ENCODE measurements at places on chromosomes 1 and 21.

DNA sequence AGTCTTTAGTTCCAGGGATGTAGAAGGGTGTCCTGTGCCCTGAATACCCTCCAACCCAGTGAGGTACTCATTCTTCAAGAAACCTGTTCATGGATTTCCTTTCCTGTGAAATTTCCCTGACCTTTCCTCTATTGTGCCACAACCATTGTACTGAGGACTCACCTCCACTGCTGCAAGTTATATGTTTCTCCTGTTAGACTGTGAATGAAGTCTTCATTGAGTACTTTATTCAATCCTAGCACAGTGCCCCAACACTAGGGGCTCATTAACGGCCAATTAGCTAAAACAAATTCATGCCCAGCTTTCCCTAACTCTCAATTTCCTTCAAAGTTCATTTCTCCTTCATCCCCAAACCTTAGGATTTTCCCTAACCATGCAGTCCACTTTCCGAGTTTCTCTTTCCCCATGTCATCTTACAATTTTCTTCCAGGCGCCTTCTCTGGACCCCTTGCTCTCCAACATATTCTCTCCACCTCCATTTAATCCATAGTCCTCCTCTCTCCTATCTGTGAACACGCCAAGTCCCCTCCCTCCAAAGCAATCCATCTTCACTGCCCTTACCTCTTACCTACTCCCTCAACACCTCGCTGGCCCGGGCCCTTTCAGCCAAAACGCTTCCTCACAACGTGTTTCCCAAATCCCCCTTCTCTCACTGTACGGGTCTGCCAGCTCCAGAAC is 1.3 kb downstream of the TRIM33 start:
- DNase-seq = no peak

- DNase-seq = no peak
Measured at GRCh38 chr1:156393095-156393494, 24.1 kb downstream of the RHBG start.

- DNase-seq = no peak
Measured at GRCh38 chr21:40049031-40049930, 182.0 kb downstream of the PCP4 start.

GRCh38 chr1:218718206-218718605 is 373.1 kb downstream of the TGFB2 start:
- no peak for DNase-seq

DNA sequence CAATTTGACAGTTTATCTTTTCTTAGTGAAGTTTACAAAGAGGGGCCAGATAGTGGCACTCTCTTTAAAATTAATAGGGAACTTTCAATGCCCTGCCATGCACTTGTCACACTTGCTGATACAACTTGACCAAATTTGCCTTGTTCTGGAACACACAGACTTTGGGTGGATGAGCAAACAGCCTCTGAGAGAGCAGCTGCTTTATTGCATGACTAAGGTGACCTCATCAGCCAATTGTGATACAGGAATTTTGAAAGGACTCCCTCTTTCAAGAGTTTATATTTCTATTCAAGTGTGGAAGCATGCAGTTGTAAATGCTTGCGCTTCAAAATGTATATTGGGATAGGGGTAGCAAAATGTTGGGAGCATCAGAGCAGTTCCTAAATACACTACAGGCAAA is 2.1 kb upstream of the RGS1 start:
- DNase-seq = no peak

GRCh38 chr1:236677641-236678235 is 8.6 kb upstream of the ACTN2 start:
- no peak for DNase-seq

DNA sequence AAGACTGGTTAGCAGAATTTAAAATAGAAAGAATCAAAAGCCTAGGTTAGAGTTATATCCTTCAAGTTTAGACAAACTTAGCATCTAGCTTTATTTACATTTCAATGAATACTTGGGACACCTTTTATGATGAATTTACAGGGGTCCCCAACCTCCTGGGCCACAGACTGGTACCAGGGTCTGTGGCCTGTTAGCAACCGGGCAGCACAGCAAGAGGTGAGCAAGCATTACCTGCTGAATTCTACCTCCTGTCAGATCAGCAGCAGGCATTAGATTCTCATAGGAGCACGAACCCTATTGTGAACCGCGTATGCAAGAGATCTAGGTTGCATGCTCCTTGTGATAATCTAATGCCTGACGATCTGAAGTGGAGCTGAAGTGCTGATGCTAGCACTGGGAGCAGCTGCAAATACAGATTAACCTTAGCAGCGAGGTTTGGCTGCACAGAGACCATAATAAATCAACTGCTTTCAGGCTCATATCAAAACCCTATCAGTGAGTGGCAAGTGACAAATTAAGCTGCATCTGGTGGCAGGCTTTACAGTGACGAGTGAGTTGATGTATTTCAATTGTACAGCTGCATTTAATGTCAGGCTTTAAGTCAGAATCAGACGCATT is 82.0 kb downstream of the UCHL5 start:
- no peak for DNase-seq

GRCh38 chr1:224744521-224744920 is 128.4 kb downstream of the CNIH3 start:
- no peak for DNase-seq

GRCh38 chr1:23210963-23211362 is 6.3 kb downstream of the HTR1D start:
- DNase-seq = no peak

DNA sequence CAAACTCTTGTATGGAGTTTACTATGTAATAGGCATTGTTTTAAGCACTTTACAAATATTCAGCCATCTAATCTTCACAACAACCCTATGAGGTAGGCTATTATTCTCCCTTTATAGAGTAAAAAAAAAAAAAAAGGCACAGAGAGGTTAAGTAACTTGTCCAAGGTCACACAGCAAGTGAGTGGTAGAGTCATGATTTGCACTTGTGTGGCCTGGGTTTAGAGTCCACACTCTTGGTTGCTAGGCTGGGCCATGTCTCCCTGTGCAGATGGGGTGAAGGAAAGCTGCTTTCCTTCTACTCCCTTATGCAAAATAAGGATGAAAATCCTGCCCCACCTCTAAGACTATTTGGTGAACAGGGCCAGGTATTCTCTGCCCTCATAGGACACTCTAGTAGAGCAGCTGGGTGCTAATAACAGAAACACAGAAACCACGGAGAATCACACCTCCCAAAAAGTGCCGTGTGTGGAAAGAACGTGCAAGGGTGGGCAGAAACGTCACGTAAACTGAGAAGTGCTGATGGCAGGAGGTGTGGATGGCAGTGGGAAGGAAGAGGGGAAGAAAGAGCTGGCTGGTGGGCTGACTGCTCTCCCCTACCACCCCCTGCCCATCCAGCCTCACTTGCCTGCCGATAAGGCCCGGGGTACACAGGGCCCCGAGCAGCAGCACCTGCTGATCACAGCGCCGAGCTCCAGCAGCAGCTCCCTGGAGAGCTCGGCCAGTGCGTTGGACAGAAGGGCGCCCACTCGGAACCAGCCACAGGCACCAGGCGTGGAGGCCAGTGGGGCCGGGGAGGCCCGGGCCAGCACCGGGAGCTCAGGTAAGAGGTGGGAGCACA is 28.3 kb upstream of the VPS13D start:
- no peak for DNase-seq

DNA sequence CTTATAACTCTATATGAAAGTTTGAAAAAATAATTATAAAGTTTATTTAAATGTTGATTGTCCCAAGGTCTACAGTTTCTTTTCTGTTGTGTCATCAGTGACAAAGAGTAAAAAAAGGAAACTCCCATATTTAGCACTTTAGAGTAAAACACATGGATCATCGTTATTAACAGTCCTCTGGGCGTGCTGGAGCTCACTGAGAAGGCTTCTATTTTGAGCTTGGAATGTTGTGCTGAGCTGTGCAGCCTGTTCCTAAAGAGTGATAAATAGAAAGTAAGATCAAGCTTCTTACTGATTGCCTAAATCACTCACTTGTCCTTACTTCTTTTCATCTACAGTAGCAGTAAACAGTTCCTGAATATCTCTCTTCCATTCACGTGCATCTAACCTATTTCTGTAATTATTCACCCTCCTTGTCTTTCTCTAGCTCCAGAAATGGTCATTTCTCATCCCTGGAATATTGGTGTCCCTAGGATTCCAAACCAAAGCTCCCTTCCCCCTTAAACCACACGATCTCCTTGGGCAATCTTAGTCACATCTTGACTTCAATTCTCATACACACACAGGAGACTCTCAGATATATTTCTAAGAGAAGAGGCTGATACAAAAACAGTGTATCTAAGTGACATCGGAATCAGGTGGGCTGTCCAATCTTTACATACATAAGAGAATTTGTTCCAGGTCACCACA is 11.9 kb downstream of the GBP5 start:
- no peak for DNase-seq

- no peak for DNase-seq
Measured at GRCh38 chr1:30304080-30304479, 419.3 kb downstream of the MATN1 start.

GRCh38 chr1:206566999-206567398 is 45.3 kb downstream of the EIF2D start:
- DNase-seq = no peak

GRCh38 chr1:31381394-31382294 is 8.8 kb upstream of the FABP3 start:
- DNase-seq = no peak

- no peak for DNase-seq
Measured at GRCh38 chr1:168202941-168203654, 22.7 kb upstream of the SFT2D2 start.

- no peak for DNase-seq
Measured at GRCh38 chr1:162110910-162111309, 41.4 kb downstream of the NOS1AP start.

- DNase-seq = no peak
Measured at GRCh38 chr1:200960948-200961340, 62.6 kb downstream of the KIF21B start.

DNA sequence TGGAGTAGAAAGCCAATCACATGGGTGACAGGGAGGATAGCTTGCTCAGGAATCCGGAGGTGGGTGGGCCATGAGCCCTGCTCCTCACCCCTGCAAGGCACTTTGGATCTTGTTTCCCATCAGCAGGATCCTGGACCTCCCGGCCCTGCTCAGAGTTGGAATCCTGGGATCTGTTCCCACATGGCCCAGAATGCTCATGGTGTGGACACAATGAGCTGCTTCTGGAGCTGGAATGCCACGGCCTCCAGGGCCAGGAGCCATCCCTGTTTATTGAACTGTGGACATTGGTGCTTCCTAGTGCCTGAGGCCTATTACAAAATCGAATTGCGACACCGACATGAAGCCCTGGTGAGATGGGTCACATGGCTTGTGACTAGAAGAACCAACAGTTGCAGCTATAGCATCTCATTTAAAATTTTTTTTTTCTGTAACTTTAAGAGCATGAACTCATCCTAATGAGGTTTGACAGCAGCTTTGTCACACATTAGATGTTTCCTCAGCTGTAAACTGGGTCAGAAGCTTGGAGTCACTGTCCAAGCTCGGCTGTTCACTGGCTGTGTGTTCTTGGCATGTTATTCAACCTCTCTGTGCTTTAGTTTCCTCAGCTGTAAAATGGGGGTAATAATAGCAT is 40.4 kb upstream of the GOLT1A start:
- DNase-seq = no peak

- DNase-seq = no peak
Measured at GRCh38 chr1:85027242-85027983, 20.9 kb downstream of the MCOLN3 start.

- DNase-seq = no peak
Measured at GRCh38 chr1:40045766-40046165, 5.2 kb downstream of the CAP1 start.

DNA sequence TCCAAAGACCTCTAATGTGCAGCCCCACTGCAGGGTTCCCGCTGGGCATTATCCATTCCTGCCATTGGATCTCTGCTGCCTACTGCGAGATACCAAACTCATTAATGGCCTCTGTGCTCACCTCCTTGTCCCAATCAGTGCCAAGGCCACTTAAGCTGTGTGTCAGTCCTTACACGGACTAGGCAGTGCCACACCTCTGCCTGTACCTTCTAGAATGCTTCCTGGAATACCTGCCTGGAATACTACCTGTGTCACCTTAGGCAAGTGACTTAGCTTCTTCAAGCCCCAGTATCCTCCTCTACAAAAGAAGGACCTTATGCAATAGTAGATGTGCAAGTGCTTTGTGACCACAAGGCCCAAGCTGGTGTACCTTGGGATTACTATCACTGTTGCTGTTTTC is 100.1 kb downstream of the FOXD2 start:
- no peak for DNase-seq

DNA sequence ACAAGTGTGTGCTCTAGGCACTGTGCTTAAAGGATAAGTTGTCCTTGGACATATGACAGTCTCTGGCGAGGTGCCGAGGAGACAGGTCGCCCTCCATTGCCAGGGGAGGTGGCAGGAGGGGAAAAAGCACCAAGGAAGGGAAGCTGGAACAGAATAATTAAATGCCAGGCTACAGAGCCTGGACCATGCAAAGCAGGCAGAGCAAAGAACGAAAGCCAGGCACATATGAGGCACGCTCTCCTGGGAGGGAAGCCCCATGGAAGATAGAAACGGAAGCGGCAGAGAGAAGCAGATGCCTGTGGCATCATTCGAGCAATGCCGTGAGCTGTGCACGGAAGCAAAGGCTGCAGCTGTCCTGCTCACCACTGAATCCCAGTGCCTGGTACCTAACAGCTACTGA is 91.2 kb downstream of the JAK1 start:
- no peak for DNase-seq

DNA sequence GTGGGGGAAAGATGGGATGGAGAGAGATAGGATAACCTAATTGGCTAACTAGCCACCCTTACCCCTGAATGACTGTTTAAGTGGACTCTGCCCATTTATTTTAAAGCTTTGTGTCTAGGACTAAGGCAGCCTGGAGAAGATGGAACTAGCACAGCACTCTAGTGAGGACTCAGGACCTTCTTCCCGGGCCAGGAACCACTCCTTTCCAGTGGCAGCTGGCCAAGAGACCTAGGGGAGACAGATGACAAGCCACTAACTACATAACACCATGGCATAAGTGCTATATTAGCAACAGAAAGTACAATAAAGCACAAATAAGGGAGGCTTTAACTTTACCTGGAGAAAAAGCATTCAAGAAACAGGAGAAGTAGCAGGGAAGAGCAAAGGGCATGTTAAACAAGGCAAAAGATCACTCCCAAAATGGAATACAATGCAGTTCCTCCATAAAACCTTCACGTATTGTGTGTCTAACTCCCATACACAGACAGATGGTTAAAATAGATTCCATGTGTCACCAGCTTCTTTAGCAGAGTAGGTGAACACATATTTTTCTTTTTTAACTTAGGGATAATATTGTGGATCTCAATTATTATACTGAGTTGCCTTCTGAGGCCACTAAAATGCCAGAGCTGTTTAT is 20.6 kb downstream of the CLCA1 start:
- no peak for DNase-seq

DNA sequence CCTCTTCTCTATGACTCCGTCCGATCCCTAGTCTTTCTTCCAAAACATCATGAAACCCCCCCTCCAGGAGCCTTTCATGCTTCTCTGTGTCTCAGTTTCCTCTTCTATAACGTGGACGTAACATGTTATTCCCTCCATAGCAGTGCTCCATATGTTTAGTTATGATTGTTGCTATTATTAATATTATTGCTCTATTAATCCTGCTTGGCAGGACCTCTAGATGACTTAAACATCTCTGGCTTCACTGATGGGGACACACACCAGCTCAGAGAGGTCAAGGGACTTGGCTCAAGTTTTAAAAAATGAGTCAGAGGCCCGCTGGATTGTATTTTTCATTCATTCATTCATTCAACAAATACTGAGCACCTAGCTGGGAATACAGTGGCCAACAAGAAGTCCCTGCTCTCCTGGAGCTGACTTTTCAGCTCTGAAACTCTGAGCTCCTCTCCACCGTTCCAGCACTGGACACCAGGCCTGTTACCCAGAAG is 404 bp upstream of the CPLANE2 start:
- DNase-seq = no peak

GRCh38 chr1:18088077-18088594 is 19.5 kb upstream of the IGSF21 start:
- DNase-seq = no peak

All from stimulated activated CD4-positive, alpha-beta T cell treated with anti-CD3 and anti-CD28 coated beads, Interleukin-4, amount 100 ng/mL, for 1 hour (primary cell).